Fibroblast of upper back skin (primary cell): ENCODE measurements at places on chromosomes 6 and 20.
A peak's percentile ranks its signal among the peaks of the same experiment; 100 is the strongest.

DNA sequence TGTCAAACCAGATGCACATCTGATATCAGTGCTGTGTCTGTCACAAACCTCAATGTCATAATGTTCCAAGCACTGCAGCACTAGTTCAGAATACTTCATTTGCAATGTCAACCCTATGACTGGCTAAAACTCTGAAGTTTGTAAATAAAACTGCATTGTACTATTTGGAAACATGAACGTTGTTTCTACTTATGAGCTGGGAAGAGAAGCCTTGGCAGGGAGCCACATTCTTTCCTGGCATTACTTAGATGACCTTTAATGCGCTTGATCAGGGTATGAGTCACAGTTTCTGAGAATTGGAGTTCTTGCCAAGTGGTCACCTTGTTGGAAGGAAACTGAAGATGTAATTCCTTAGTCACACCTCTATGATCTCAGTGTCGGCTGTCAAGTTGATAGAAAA, 664.8 kb upstream of the MMS22L start:
- DNase-seq, result peak; percentile 70

GRCh38 chr20:62778601-62779416, 17.5 kb upstream of the MRGBP start:
- DNase-seq, result no peak

GRCh38 chr6:90082847-90083246, 188.6 kb downstream of the GJA10 start:
- DNase-seq, result no peak

GRCh38 chr6:111743862-111744692, 129.2 kb downstream of the FYN start:
- DNase-seq, result peak; percentile 90

- DNase-seq, result no peak
Measured at GRCh38 chr6:10382728-10383330, 32.0 kb downstream of the TFAP2A start.

GRCh38 chr6:159616456-159616855, 76.6 kb downstream of the SOD2 start:
- DNase-seq, result no peak
